ENCODE measurements at places on chromosomes 4 and X.
A peak's percentile ranks its signal among the peaks of the same experiment; 100 is the strongest.

GRCh38 chrX:14936561-14936960, 63.3 kb downstream of the MOSPD2 start:
- no peak for DNase-seq

- peak; percentile 20 for DNase-seq
Measured at GRCh38 chrX:40267334-40268187, 169.8 kb upstream of the BCOR start.

GRCh38 chr4:121236353-121237068, 72.4 kb upstream of the TNIP3 start:
- DNase-seq: no peak

DNA sequence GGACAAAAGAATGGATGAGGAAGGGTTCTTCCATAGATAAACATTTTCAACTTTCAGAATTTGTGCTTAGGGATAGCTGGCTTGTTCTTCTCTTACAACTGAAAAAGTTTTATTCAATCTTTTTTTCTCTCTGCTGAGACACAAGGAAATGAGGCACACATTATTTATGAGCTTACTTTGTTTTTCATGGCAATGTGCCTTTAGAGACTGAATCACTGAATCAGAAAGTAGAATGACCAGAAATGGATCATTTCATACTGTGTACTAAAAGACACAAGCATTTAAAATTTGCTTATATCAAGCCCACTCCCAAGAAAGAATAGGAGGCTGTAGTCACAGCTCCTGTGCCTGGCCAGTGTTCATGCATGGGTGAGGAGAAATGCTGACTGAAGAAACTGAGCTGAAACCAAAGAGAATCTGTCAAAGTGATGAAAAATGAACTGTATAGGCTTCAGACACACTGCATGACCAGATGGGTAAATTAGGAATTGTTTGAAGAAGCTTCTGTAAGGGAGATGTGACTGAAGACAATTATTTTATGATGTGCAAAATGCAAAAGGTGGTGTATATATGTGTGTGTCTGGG, 413.8 kb downstream of the RAPGEF2 start:
- no peak for DNase-seq

DNA sequence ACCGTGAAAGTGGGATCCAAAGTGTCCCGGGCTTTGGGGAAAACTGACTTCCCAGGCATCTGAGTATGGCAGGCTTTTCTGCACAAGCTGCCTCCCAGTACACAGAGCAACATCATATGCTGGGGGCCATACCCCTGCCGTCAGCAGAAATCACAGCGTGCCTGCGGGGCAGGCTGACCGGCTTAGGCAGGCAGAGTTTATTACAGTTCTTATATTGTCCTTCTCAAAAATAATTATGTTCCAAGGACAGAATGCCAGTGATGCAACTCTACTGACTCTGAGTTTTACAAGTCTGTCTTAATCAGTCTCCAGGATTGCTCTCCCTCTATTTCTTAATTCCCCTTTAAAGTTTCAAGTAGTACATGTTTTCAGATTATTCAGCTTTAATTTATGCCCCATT, 37.0 kb downstream of the IL21 start:
- DNase-seq: no peak

GRCh38 chr4:1991087-1991486, 17.7 kb downstream of the NELFA start:
- DNase-seq: no peak

DNA sequence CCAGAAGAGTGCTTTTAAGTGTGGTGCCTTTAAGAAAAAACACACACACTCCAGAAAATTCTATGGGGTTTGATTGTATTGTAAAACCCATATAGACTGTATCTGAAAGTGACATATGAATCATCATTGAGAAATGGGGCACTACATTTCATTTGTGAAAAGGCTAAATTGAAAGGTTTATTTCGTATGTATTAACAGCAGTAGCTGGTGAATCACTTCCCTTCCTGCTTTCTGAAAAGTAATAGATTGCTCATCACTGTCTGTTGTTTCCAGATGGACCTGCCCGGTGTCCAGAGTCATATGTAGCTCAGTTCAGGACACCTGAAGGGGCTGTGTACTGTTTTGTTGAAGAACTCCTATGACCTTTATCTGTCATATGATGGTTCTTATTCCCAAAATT, 28.1 kb upstream of the HPRT1 start:
- DNase-seq: no peak

- no peak for DNase-seq
Measured at GRCh38 chr4:15836362-15836761, 58.2 kb downstream of the CD38 start.

DNA sequence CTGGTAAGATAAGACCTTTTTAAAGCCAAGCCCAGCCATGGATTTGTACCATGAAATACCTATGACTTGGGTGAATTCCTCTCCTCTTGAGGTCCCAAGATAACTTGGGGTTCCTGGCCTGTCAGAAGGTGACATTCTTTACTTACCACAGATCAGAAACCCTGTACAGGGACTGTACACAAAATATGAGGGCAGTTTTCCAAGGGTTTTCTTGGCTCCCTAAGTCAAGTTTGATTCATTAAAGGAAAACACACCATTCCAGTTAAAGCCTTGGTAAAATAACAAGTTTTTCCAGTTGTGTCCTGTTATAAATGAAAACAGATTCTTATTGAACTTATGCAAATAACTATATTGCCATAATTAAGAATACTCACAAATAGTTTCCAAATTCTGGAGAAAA, 8.2 kb downstream of the SYAP1 start:
- DNase-seq: no peak

- no peak for DNase-seq
Measured at GRCh38 chrX:34072906-34073305, 59.2 kb downstream of the FAM47A start.

GRCh38 chr4:118858779-118859178, 22.9 kb upstream of the SEC24D start:
- no peak for DNase-seq
